ENCODE measurements at places on chromosomes 6 and 20.
A peak's percentile ranks its signal among the peaks of the same experiment; 100 is the strongest.

GRCh38 chr20:5448449-5449118 is 131.8 kb upstream of the PROKR2 start:
- peak; percentile 76 for DNase-seq

- DNase-seq, result no peak
These were observed 20.9 kb upstream of the DYNLRB1 start for GRCh38 chr20:34495307-34495706.

GRCh38 chr6:82273295-82273694 is 25.8 kb upstream of the IBTK start:
- DNase-seq, result no peak

DNA sequence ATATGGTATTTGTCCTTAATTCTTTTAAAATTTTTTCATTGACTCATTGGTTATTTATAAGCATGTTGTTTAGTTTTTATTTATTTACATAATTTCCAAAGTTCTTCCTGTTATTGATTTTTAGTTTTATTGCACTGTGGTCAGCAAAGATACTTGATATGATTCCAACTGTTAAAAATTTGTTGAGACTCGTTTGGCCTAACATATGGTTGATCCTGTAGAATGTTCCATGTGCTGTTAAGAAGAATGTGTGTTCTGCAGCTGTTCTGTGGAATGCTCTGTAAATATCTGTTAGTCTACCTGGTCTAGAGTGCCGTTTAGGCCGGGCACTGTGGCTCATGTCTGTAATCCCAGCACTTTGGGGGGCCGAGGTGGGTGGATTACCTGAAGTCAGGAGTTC is 197.7 kb downstream of the CD109 start:
- DNase-seq, result no peak

DNA sequence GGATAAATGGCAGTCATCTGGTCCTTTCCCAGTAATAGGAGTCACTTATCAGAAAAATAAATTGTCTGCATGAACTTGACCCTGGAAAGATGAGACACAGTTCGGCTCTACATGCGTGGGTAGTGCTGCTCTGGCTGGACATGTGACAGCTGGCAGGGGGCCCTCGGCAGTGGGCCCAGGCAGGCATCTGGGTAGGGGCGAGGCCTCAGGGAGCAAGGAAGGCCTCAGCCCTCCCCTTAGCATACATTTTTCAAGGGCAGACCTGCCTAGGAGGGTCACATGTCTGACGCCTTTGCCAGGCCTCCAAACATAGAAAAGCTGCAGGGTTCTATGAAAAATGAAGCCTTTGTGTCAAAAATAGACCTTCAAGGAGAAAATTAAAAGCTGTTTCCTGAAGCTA is 12.8 kb upstream of the ILRUN start:
- DNase-seq, result no peak

DNA sequence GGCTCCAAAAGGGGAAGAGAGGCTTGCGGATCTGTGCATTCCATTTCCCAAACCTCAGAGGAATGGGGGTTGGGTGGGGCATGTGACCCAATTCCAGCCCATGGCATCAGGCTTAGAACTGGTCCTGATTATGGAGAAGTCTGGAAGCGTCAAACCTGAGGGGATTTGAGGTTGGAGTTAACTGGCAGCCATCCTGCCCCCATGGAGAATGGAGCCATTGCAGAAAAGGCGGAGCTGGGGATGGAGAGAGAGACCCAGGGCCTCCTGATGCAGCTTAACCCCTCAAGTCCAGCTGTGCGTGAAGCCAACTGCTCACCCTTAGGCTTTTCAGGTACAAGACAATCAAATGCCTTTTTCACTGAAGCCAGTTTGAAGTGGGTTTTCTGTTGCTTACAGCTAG is 9.9 kb upstream of the SDCBP2 start:
- DNase-seq, result no peak

DNA sequence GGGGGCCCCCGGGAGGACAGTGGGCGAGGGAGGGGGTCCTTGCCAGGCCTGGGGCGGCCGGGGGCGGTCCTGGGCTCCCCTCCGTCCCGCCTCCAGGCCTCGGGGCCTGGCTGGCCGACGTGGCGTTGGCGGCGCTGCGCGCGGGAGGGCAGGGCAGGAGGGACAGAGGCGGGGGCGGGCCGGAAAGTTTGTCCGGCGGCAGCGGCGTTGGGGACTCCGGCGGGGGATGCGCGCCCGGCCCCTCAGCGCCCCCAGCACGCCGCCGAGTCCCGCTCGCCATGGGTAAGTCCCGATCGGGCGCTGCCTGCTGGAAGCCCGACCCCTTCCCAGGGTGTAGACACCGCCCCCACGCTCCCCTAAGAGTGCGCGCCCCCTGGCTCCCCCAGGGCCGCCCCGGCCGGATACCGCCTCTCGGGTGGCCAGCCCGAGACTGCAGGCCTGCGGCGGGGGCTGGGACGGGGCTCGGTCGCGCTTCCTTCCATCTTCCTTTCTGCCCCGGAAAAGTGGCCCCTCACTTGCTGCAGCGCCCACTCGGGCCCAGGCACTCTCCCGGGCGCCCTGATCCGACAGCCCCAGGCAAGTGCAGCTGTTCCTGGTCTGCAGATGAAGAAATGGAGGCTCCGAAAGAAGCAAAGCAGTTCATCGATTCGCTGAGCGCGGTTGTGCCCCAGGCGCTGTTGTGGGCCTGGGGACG is at the start of gene SLC2A10:
Gene SLC2A10 (plus strand): TSS at position 191 of the 694 bp plus-strand sequence. CDS start 88 bp downstream, at position 279.
- DNase-seq, result no peak

GRCh38 chr6:77341058-77341986 is 122.0 kb downstream of the HTR1B start:
- DNase-seq, result no peak

DNA sequence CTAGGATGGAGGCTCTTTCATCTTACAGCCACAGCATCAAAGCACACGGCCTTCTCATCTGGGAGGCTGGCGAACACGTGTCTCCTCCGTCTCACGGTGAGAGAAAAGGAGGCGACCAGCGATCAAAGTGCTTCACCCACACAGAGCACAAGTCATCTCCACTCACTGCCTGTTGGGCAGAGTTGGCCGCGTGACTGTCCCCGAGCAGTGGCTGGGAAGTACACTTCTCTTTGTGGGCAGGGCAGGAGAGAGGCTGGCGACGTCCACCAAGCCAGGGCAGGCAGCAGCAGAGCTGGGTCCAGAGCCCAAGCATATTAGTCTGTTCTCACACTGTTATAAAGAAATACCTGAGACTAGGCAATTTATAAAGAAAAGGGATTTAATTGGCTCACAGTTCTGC is 64.1 kb upstream of the FOXC1 start:
- no peak for DNase-seq

DNA sequence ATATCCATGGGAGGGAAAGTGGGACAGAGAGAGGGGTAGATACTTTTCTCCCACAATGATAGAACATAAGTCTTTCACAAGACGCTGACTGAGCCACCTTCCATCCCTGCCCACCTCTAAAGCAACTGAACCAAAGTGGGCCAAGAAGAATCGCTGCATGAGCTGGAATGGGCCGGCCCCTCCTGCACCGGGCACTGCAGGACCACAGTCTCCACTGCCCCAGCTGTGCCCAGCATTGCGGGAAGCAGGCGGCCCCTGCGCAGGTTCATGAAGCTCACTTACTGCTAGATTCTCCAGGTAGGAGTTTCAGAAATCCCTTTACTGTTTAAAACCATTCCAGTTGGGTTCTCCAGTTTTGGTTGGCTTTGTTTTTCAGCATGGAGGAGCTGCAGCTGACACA is 32.0 kb upstream of the CST7 start:
- no peak for DNase-seq

GRCh38 chr20:18719426-18719825 is 94.2 kb upstream of the SCP2D1 start:
- DNase-seq, result no peak

- no peak for DNase-seq
These were observed 548 bp downstream of the PERP start for GRCh38 chr6:138106665-138107077.

GRCh38 chr20:1618954-1619540 is 762 bp downstream of the SIRPB1 start:
- DNase-seq, result no peak

- DNase-seq, result no peak
These were observed 47.4 kb upstream of the STX16 start for GRCh38 chr20:58603721-58604120.

DNA sequence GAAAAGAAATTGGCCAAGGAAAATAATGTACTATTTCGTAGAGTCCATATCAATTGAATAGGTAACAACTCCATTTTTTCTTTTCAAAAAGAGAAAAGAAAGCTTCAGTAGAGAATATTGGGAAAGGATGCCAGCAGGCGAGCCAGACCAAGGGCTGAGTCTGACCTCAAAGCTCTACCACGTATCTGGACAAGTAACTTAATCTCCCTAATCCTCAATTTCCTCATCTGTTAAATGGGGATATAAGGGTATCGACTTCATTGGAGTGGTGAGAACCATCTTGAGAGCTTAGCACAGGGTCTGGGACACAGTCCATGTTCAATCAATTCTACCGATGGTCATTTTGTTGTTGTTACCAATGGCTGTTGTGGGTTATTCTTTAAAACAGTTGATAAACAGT is 63.2 kb upstream of the TBC1D7 start:
- no peak for DNase-seq

- DNase-seq, result no peak
These were observed 9.5 kb upstream of the SUPT3H start for GRCh38 chr6:45387236-45387635.

- DNase-seq, result no peak
These were observed 500.2 kb downstream of the TENT5A start for GRCh38 chr6:81252231-81252630.

DNA sequence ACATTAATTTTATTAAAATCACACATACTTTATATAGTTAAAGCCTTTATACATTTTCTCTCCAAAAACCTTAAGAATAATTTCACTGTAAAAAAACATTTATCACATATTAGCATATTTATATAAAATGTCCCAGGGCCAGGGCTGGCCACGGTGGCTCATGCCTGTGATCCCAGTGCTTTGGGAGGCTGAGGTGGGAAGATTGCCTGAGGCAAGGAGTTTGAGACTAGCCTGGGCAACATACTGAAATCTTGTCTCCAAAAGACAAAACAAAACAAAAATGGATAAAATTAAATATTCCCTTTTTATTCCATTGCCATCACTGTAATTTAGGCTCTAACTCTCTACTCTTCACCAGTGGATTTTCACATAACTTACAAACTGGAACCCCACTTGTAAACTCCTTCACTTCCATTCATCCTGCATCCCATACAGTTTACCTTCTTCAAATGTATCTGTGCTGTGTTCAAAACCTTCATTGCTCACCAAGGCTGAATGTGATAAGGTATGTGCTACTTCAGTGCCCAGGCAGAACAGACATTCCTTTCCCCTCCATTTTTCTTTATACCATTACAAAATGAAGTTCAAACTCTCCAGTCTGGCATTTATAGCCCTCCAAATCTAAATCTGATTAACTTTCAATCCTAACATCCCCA is 42.9 kb upstream of the PIM1 start:
- DNase-seq, result no peak

- DNase-seq, result no peak
These were observed 70.5 kb upstream of the FAM184A start for GRCh38 chr6:119148825-119149525.

- no peak for DNase-seq
These were observed at the start of gene SIRPB1 for GRCh38 chr20:1619861-1620444. TSS of gene SIRPB1 (minus strand) at chr20:1620009. CDS start at chr20:1619944, 65 bp downstream.

- no peak for DNase-seq
These were observed 466.6 kb upstream of the AGPAT4 start for GRCh38 chr6:161740486-161740885.

- no peak for DNase-seq
These were observed 86.5 kb downstream of the SERAC1 start for GRCh38 chr6:158081657-158081935.

GRCh38 chr20:1757072-1757471 is 99.5 kb upstream of the SIRPG start:
- DNase-seq, result no peak

GRCh38 chr6:41492261-41492891 is 53.8 kb upstream of the FOXP4 start:
- DNase-seq, result no peak

DNA sequence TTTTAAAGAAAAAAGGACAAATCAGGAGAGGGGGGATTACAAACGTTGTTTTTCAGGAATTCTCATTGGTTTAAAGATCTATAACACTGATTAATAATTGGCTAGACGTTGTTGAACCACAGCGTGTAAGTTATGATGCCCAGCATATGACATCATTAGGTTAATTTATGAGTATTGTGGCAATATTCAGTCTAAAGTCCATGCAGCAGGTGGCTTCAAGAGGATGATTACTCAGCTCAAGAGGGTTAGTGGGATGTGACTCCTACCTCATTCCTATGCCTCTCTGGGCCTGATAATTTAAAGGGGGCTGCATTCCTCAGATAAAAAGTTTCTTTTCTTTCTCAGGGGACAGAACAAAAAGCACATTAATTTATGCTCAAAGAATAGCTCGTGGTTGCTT is 1309.0 kb downstream of the EPHA7 start:
- no peak for DNase-seq

GRCh38 chr6:158771399-158772152 is 47.6 kb downstream of the EZR start:
- no peak for DNase-seq

GRCh38 chr20:54126806-54127655 is 46.8 kb downstream of the CYP24A1 start:
- no peak for DNase-seq

- DNase-seq, result no peak
These were observed 66.5 kb downstream of the DTNBP1 start for GRCh38 chr6:15596186-15596896.

- DNase-seq, result no peak
These were observed 49.6 kb downstream of the RIOK1 start for GRCh38 chr6:7439228-7439627.

GRCh38 chr6:73679009-73679408 is 17.0 kb upstream of the CD109 start:
- no peak for DNase-seq

GRCh38 chr6:27986928-27987725 is 30.1 kb downstream of the OR2B6 start:
- DNase-seq, result no peak

- DNase-seq, result no peak
These were observed 39.5 kb downstream of the NCR2 start for GRCh38 chr6:41374618-41375590.

DNA sequence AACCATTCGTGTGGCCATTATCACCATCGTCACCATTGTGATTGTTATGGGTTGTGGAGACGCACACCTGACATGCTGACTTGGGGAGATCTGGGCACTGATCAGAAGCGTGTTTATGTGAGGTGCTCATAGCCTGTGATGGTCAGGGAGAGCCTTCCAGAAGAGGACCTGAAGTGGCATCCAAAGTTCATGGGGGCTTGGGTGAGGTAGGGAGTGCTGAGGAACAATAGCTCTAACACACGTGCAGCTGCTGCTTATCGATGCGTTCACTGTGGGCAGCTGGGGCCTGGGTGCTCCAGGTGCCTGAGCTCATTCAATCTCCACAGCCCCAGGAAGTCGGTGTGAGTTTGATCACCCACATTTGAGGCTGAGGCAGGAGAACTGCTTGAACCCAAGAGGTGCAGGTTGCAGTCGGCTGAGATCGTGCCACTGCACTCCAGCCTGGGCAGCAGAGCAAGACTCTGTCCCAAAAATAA is 227.3 kb downstream of the PREX1 start:
- DNase-seq, result no peak

DNA sequence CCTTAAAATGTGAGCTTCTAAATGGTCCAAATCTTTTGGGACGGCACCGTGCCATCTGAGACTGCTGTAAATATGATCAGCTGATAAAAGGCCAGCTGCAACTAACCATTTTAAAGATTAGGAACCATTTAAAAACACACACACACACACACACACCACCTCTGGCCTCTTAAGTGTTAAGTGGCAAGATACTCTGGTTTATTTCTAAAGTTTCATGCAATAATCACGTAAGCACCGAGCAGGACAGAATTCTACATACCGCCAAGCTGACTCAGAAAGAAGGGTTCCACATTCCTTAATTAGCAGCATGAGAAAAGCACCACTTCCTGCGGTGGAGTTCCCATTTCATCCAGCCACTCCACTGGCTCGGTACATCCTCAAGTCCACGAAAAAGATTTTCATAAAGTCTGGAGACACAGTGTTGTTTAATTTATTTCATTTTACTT is 17.8 kb upstream of the ZNF217 start:
- no peak for DNase-seq

Data from NT2/D1 (cell line).